Stimulated activated CD8-positive, alpha-beta memory T cell treated with anti-CD3 and anti-CD28 coated beads, Interleukin-2, amount 100 ng/mL, for 48 hours (primary cell): ENCODE measurements at places on chromosomes 2 and 18.

DNA sequence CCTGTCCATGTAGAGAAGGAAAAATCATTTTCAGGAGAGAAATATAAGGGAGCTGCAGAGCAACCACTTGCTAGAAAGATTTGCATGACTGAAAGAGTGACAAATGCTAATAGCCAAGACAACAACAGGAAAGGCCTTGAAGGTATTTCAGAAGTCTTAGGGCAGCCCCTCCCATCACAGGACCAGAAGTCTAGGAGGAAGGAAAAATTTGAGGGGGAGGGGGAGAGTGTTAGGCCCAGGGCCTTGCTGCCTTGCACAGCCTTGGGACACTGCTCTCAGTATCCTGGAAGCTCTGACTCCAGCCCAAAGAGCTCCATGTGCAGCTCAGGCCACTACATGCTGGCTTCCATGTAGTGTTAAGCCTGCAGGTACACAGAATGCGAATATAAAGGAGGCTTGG lies 266.9 kb downstream of the GLI2 start:
- no peak for DNase-seq

- DNase-seq: no peak
These were observed 36.1 kb downstream of the SPIRE1 start for GRCh38 chr18:12621742-12622306.

GRCh38 chr2:168053676-168054075 lies 193.7 kb downstream of the STK39 start:
- DNase-seq: no peak

GRCh38 chr2:104638190-104638858 lies 215.6 kb upstream of the POU3F3 start:
- DNase-seq: no peak

DNA sequence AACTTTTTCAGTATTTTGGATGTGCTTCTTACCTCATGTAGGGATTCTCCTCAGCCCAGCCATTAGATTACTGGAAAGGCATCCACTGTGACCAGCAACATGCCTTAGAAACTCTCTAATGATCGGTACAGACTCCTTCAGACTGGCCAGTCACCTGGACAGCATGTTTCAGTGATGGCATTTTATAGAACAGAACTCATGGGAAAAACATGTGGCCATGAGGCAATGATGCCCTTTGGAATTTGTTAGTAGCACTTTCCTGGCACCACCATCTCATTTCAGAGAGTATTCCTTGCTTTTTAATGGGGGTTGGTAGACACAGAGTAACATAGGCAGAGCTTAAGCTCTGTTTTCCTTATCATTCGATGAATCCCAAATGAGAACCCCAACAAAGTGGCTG lies 72.1 kb upstream of the FAM98A start:
- DNase-seq: no peak

DNA sequence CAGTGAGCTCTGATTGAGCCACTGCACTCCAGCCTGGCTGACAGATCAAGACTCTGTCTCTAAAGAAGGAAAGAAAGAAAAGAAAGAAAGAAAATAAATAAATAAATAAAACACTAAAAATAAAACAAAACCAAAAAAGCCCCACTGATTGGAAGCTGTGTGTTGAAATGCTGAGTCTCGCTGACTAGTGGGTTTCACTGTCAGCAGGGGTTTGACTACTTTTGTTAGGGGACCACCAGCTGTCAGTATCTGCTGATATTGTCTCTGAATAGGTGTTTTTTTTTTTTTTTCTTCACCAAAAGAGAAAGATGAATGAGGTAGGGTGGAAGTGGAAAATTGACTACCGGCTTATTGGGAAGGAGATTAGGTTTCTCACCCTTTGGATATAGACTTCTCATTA lies 12.8 kb upstream of the ACTR2 start:
- DNase-seq: no peak

DNA sequence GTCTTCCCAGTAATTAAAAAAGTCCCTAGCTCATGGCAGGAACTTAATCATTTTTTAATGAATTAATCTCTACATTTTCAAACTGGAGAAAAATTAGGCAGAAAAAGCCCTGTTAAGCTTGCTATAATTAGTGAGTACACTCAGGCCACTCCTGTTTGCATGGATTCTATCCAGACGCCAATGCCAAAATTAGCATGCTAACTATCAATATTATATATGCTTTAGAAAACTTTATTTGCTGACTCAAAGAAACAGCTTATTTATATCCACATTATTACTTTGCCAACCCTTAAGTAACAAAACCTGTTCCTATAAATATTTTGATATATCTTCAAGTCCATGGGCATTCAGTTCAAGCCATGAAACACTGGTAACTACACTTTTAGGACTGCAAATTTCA lies 90.9 kb downstream of the SMC6 start:
- DNase-seq: no peak
